ENCODE measurements at places on chromosomes 6 and 20.

DNA sequence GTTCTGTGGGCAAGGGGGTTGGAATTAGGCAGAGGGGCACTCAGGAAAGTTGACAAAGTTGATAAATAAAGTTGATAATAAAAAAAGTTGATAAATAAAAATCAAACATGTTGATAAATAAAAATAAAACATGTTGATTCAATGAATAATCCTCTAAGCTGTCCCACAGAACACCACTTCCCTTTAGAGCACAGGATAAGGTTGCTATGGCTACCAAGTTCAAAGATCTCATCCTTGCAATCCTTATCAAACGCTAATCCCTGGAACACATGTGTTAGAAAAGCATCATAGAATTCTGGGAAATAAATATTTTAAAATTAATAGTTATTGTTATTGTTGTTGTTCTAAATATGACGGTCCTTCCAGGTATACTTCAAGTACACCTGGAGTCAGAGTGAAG lies 33.9 kb downstream of the MBOAT1 start:
- no peak for DNase-seq

DNA sequence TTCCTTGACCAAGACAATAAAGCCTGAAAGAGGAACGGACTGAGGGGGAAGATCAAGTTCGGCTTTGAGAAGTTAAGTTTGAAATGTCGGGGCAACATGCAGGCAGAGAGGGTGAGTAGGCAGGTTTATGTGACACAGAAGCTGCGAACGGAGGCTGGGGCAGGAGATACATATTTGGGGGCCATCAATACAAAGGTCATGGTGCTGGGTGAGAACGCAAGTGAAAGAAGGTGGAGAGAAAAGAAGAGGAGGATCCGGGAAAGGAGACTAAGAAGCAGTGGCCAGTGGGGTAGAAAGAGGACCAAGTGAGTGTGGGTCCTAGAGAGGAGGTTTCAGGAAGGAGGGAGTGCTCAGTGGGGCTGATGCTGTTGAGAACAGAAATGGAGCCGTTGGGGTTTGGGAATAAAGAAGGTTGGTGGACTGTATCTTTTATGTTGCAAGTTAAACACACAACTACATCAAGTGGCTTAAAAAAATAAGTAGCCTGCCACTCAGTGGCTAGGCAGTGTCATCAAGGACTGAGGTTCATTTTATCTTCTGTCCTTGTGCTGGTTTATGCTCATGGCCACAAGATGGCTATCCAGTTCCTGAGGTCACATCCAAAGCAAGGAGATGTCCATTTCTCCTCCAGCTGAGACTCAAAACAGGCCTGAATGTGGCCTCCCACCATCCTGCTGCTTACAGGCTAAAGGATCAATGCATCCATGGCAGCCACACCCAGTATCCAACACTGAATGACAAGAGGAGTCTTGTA lies 1.7 kb upstream of the BLCAP start:
- DNase-seq: no peak

DNA sequence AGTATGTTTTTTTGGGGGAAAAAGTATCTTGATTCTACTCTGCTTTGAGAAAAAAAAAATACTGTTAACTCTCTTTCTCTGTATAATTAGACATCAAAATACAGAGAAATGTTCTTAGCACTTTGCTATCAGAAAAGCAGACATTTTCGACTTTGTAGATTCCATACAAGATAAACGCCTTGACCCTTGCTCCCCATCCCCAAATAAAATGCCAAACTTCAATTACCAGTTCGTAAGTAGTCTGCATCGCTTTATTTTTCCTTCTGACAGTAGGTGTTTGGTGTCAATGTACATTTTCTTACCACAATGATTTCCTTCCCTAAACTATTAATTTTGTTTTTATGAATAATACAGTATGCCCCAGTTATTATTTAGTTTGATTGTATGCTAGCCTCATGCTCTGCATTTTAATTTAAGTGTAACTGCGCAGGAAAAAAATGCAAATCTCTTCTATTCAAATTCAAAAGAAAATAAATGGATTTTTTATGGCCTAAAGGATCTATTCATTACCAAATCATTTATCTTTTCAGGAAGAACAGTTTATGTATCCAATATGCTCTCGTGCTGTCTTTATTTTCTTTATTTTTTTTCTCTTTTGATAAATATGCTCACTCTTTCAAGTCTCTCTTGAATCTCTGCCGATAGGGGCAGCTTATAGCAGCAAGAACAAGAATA lies 84.8 kb upstream of the ZNF217 start:
- no peak for DNase-seq

DNA sequence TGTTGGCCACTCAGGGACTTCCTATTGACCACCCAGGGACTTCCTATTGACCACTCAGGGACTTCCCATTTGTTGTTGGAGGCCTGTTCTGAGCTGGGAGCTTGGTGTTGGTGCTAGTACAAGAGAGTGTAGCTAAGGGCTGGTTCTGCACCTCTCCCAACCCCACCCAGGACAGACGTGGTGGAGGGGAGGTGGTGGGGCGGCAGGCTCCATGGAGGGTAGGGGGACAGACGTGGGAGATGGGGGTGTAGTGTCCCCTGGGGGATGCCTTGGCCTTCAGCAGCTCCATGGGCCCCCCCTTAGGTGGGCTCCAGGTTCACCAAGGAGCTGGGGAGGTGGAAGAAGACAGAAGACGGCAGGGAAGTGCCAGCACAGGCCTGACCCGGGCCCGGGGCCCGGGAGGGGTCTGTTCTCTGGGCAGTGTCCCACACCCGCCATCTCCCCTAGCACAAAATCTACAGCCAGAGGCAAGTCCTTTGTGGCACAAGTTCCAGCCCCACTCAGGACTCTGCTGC lies 33.9 kb downstream of the CHRNA4 start:
- no peak for DNase-seq

- DNase-seq: no peak
These were observed 453.0 kb upstream of the SULF2 start for GRCh38 chr20:48238326-48238725.

GRCh38 chr20:49868964-49869363 lies 46.4 kb downstream of the SPATA2 start:
- no peak for DNase-seq

DNA sequence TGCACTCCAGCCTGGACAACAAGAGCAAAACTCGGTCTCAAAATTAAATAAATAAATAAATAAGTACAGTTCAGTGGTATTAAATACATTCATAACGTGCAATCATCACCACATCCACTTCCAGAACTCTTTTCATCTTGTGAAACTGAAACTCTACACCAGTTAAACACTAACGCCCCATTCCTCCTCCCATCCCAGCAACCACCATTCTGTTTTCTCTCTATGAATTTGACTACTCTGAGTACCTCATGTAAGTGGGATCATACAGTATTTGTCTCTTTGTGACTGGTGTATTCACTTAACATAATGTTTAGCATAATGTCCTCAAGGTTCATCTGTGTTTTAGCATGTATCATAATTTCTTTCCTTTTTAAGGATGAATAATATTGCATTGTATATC lies 29.1 kb upstream of the SCML4 start:
- no peak for DNase-seq

DNA sequence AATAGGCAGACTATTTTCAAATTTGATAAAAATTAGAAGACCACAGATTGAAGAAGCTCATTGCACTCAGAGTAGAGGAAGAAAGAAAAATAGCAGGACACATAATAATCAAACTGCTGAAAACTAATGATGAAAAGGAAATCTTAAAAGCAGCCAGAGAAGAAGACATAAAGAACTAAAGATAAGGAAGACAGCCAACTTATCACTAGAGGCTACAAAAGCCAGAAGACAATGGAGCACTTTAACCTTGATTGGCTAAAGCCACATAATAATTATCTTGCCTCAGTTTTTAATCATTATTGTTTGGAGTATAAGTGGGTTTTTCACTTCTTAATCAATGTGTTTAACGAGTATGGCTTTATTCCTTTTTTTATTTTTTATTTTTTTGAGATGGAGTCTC lies 397.6 kb downstream of the RNF144B start:
- no peak for DNase-seq

- DNase-seq: no peak
These were observed 98.0 kb upstream of the JARID2 start for GRCh38 chr6:15147827-15148226.

- no peak for DNase-seq
These were observed 1027.6 kb downstream of the EYS start for GRCh38 chr6:64679416-64679815.

DNA sequence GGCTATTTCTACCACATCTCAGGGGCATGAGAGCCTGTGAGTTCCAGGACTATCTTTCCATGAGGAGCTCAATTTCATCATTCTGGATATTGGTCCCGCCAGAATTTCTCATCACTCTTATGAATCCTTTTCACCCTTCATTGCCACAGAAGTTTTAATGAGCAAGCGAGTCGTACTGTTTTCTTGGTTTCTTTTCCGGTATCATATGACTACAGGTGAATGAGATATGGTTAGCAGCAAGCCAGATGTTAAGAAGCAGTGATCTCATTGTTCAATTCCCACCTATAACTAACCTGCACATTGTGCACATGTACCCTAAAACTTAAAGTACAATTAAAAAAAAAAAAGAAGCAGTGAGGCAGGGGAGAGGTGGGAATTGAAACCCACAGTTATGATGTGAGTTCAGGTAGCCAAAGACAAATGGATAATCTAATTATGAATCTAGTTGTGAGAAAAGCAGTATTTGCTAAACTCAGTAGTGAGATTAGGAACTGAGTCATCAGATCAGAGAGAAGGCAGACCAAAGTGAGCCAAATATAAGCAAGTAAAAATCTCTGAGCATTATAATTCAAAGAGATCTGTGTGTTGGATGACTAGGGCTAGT lies 78.0 kb upstream of the ELOVL5 start:
- DNase-seq: no peak

- DNase-seq: no peak
These were observed 46.4 kb upstream of the CDKAL1 start for GRCh38 chr6:20487669-20488375.

- no peak for DNase-seq
These were observed 35.4 kb upstream of the HMGN3 start for GRCh38 chr6:79269877-79270276.

DNA sequence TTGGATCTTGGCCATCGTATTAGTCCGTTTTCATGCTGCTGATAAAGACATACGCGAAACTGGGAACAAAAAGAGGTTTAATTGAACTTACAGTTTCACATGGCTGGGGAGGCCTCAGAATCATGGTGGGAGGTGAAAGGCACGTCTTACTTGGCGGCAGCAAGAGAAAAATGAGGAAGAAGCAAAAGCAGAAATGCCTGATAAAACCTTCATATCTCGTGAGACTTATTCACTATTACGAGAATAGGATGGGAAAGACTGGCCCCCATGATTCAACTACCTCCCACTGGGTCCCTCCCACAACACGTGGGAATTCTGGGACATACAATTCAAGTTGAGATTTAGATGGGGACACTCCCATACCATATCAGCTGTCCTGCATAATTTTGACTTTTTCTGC lies 20.1 kb upstream of the REPS1 start:
- no peak for DNase-seq

GRCh38 chr20:53878262-53879047 lies 191.9 kb downstream of the BCAS1 start:
- no peak for DNase-seq

- no peak for DNase-seq
These were observed 9.9 kb downstream of the RAB32 start for GRCh38 chr6:146553377-146554135.

- no peak for DNase-seq
These were observed 28.4 kb downstream of the GPX6 start for GRCh38 chr6:28486988-28487742.

DNA sequence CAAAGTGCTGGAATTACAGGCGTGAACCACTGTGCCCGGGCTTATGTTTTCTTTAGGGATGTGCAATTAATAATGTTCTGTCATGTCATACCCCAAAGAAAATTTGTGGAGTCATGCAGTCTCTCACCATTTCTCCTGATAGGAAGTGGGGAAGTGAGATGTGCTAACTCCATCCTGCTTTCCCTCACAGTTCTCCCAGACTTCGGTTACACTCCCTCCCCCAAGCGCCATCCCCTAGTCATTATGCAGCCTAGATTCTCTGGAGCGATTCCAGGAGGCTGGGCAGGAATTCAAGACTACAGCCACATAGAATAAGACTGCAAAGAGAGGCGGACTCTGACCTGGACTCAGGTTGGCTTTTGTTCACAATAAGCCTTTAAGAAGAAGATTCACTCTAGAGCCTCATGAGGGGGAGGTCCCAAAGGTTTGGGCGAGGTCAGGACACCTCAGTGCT lies 271.4 kb downstream of the ALDH8A1 start:
- no peak for DNase-seq

- no peak for DNase-seq
These were observed 220.6 kb upstream of the TSHZ2 start for GRCh38 chr20:52751571-52751970.

GRCh38 chr6:74840953-74841352 lies 364.9 kb downstream of the COL12A1 start:
- DNase-seq: no peak

DNA sequence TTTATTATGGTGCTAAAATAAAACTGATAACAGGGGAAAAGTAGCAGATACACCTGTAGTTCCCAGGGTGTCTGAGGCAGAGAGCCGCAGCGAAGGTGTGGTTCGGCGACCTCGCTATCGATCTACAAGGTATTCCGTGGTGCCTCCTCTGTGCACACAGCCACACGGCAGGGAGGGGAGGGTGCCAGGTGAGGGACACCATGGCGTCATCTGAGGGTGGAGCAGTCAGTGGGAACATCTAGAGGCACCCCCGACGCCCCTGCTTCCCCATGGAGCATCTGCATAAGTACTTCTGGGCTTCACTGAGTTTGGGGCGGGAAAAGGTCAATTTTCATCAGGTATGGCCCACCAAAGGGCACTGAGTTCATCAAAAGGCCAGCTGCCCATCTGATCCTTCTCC lies 243.3 kb downstream of the TAF4 start:
- DNase-seq: no peak

DNA sequence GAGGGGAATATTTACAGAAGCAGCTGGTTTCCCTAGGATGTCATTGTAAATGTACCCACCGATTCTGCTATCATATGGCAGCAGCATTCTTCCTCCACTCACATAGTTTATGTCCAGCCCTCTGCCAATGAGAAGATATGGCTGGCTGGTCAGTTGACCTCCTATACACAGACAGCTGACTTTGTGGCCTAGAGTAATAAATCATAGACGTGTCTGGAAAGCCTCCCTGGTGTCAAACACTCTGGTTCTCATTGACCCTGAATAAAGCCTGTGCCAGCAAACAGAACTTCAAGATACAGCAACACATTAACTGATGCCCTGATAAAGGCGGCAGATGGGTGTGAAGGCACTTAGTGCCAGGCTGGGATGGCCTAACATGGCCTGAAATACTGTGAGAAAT lies 52.6 kb downstream of the GPR63 start:
- DNase-seq: no peak

GRCh38 chr20:10715035-10715434 lies 41.2 kb upstream of the JAG1 start:
- no peak for DNase-seq

DNA sequence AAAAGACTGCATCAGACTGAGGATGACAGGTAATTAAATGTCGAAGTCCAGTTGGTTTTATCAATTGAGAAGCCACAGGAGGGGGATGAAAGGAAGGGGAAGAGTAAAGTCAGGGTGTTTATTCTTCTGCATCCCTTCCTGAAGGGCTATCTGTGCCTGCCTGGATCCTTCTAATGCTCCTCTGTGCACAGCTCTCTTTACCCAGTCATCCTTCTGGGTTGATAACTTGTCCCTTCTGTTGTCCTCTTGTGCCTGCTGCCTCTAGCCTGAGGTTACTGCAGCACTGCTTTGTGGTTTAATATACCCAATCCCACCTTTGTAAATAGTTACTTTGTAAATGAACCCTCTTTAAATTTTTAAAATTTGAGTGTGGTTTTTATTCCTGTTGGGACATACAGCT lies 1127.3 kb downstream of the EPHA7 start:
- DNase-seq: no peak

Measured in vagina (tissue), 2 donors.